ENCODE measurements at places on chromosomes 4 and X. TPM values are rescaled to one million over a fixed set of nuclear protein-coding genes. Genes with fewer than 3 reads are reported as not detected.

The PDE5A gene
- total RNA-seq = 7.6 TPM

The AMBN gene
- total RNA-seq = not detected

The PLXNB3 gene
- 2.6 TPM for total RNA-seq

The TMPRSS11D gene
- not detected for total RNA-seq

The AFF2 gene
- 0.35 TPM for total RNA-seq

The AFM gene
- not detected for total RNA-seq

The CT45A5 gene
- total RNA-seq = not detected

The PAGE3 gene
- not detected for total RNA-seq

The POU3F4 gene
- not detected for total RNA-seq

The GLRA3 gene
- not detected for total RNA-seq
